ENCODE measurements at places on chromosomes 13 and 19. TPM values are rescaled to one million over a fixed set of nuclear protein-coding genes. Genes with fewer than 3 reads are reported as not detected.

DNA sequence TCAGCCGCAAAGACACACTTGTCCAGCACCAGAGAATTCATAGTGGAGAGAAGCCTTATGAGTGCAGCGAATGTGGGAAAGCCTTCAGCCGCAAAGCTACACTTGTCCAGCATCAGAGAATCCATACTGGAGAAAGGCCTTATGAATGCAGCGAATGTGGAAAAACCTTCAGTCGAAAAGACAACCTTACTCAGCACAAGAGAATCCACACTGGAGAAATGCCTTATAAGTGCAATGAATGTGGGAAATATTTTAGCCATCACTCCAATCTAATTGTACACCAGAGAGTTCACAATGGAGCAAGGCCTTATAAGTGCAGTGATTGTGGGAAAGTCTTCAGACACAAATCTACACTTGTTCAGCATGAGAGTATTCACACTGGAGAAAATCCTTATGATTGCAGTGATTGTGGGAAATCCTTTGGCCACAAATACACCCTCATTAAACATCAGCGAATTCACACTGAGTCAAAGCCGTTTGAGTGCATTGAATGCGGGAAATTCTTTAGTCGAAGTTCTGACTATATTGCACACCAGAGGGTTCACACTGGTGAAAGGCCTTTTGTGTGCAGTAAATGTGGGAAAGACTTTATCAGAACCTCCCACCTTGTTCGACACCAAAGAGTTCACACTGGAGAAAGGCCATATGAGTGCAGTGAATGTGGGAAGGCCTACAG is 6.8 kb downstream of the ZNF134 start:
- no peak for DNase-seq

GRCh38 chr13:71880753-71881541 is 13.9 kb upstream of the DACH1 start:
- no peak for DNase-seq

GRCh38 chr13:95295026-95295425 is 6.2 kb downstream of the ABCC4 start:
- no peak for DNase-seq

- no peak for DNase-seq
Measured at GRCh38 chr13:43166644-43167457, 143.5 kb downstream of the DNAJC15 start.

The RELB gene
- total RNA-seq: 1.5 TPM

The BSG gene
- 98.2 TPM for total RNA-seq

The CYP2F1 gene
- total RNA-seq: not detected

The KLK6 gene
- not detected for total RNA-seq
